NCI-H524 (cell line): ENCODE measurements at places on chromosomes 11 and 22.

DNA sequence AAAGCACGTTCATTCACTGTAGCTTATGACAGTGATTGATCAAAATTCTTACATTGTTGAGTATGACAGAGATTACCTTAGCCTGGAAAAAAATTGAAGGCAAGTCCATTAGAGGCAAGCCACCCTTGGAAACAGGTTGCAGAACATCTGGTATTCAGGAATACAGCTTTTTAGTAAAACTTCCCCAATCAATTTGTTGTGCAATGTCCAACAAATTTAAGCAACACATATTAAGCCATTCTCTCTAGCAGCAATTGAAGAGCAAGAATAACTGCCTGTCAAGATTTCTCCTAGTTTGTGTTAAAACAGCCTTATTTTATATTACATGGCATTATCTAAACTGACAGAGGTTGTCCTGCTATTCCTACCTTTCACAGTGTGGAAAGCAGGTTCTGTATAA, 37.0 kb downstream of the BCL2L13 start:
- no peak for DNase-seq

DNA sequence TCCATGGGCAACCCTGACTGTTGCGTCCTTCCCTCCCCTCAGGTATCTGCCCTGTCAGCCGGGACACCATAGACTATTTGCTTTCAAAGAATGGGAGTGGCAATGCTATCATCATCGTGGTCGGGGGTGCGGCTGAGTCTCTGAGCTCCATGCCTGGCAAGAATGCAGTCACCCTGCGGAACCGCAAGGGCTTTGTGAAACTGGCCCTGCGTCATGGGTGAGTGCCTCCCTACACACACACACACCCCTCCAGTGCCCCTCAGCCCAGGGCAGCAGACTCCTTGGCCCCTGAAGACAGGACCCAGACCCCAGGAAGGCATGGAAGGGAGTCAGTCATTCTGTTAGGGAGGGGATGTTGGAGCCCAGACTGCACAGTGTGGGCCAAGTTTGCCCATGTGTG, 17.9 kb upstream of the UVRAG start:
- no peak for DNase-seq

- peak; percentile 49 for DNase-seq
These were observed 94.4 kb downstream of the SCN3B start for GRCh38 chr11:123560006-123560405.

DNA sequence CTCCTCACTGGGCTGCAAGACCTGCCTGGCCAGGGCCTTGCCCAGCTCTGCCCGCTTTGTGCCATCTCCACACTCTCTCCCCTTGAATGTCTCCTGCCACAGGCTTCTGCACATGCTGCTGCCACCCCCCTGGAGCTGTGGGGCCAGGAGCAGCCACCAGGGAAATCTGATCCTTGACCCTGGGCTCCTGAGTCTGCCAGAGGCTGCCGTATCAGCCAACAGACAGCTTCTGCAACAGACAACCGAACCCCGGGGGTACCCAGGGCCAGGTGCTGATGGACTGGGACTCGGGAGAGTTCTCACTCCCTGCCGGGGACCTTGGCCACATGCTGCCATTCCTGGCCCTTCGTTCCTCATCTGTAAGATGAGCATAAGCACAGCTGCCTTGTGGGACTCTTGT, 3.3 kb upstream of the PPARA start:
- no peak for DNase-seq

DNA sequence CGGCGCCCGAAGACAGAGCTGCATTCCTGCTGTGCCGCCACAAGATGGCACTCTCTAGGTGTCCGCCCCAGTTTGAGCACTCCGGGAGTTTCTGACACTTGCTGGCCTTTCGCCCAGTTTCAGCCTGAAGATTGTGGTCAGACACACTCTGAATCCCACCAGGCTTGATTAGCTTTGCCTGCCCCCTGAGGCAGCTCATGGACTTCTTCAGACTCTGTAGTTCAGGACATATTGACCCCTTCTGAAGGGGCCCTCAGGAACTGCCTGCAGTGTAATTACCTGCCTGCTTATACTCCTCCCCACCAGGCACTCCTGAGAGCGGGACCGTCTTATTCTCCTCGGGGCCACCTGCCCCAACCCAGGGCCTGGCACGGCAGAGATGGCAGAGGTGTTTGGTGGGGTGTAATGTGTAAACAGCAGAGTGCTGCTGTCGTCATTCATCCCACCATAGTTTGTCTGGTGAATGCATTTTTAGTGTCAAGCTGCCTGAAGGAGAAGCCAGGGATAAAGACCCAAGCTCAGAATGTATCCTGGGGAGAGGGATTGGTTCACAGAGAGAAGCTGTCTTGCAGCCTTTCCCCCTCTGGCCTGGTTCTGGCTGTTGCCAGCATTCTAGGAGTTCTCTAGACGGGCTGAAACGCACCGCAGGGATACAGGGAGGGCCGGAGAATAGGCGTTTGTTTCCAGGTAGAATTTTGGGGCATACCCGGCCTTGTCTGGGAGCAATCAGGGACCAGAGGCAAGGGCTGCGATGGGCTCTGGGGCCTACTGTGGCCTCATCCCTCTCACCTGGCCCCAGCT, 46.4 kb downstream of the EIF3F start:
- DNase-seq, result peak; percentile 64

DNA sequence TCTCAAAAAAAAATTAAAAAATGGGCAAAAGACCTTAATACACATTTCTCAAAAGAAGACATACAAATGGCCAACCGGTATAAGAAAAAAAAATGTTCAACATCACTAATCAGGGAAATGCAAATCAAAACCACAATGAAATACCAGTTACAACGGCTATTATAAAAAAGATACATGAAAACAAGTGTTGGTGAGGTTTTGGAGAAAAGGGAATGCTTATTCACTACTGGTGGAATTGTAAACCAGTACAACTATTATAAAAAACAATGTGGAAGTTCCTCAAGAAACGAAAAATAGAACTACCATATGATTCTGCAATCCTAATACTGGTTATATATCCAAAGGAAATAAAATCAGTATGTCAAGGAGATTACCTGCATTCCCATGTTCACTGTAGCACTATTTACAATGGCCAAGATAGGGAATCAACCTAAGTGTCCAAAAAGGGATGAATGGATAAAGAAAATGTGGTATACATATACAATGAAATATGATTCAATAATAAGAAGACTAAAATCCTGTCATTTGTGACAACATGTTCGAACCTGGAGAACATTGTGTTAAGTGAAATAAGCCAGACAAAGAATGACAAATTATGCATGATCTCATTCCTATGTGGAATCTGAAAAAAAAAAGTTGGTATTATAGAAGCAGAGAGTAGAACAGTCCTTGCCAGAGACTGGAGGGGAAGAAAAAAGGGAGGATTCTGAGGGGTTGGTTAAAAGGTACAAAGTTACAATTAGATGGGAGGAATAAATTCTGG, 256.9 kb upstream of the PITPNB start:
- DNase-seq, result no peak

DNA sequence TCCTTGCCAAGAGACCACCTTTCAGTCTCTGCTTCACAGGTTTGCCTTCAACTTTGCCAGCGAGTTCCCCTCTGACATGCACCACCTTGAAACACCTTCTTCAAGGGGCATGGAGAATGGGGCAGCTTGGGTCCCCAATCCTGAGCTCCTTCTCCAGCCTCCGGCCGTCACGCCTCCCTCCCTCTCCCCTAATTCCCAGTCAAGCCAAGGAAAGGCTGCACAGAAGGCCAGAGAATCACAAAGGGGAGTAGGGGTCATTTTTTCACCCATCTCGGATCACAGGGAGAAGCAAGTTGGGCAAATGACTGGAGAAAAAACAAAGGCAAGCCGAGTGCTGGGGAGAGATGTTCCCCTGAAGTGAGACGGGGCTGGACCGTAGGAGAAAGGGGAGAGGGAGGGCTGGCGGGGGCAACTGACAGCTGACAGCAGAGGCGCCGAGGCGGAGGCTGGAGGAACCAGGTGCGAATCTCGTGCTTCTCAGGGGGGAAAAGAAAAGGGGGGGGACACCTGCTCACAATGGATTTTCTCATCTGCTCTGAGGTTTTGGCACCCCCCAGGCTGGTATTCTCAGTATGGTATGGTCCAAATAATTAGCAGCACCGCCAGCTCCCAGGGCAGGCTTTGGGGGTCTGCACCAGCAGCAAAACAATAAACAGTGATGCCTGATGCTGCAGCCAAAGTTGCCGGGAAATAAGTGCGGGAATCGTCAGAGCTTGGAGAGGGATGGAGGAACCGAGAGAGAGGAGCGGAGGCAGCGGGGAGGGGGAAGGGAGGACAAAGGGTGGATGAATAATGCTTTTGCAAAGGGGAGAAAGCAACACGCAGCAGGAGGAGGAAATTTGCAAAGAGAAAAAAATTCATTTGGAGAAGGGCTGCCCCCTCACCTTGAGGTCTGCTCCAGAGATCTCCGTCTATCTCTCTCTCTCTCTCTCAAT, 644 bp downstream of the YPEL4 start:
- DNase-seq, result no peak

GRCh38 chr11:123388640-123389039, 41.4 kb upstream of the GRAMD1B start:
- no peak for DNase-seq

- DNase-seq, result peak; percentile 37
These were observed 214.8 kb upstream of the SESN3 start for GRCh38 chr11:95445746-95446333.

DNA sequence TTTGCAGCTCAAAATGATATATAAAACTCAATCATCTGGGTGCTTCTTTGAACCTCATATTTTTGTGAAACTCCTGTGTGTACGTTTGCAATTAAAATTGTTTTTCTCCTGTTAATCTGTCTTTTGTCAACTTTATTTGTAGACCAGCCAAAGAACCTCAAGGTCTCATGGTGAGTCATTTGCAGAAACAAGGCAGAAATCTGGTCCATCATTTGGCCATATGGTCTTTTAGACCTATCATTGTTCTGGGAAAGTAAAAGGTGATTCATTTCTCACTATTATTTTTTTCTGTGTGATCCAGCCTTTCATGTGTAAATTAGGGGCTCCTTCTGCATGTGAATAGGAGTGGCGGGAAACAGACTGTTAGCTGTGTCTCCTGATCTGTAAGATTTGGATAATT, 399.1 kb upstream of the DDI1 start:
- DNase-seq, result no peak

GRCh38 chr11:79195209-79195608, 245.6 kb downstream of the TENM4 start:
- no peak for DNase-seq

- DNase-seq, result peak; percentile 56
These were observed 1635.2 kb downstream of the FAM181B start for GRCh38 chr11:81098471-81098870.

DNA sequence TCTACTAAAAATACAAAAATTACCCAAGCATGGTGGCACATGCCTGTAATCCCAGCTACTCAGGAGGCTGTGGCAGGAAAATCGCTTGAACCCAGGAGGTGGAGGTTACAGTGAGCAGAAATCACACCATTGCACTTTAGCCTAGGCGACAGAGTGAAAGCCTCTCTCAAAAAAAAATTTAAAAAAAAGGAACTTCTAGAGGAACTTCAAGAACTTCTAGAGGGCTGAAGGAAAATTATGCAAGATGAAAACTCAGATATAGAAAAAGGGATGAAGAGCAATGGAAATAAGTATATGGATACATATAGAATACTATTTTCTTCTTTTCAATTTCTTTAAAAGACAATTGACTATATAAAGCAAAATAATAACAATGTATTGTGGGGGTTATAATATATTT, 51.2 kb upstream of the PRR5 start:
- no peak for DNase-seq

GRCh38 chr11:553988-554340, 6.6 kb downstream of the LMNTD2 start:
- no peak for DNase-seq

DNA sequence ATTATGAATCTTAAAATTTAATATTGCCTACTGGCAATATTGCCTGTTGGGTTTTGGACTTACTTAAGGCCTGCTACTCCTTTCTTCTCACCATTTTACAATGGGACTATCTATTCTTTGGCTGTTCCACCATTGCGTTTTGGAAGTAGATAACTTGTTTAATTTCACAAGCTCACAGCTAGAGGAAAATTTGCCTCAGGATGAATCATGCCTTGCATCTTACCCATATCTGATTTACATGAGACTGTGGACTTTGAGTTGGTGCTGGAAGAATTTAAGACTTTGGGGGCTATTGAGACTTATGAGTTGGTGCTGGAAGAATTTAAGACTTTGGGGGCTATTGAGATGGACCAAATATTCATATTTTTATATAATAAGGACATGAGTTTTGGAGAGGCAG, 662.6 kb downstream of the METTL15 start:
- DNase-seq, result no peak

- no peak for DNase-seq
These were observed 95.3 kb upstream of the RAG2 start for GRCh38 chr11:36693139-36693843.

DNA sequence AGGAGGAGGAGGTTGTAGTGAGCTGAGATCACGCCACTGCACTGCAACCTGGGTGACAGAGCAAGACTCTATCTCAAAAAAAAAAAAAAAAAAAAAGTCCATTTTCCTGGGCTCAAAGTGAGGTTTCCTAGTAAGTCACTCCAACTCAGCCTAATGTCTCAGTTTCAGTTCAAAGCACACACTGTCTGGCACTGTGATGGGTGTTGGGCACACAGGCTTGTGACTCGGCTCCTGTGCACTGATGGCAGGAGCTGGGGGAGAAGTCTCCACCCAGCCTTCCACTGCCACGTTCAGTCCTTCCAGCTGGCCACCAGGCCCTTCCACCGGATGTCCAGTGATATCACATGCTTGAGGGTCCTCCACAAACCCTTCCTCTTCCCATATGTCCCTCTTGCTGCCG, 186.0 kb downstream of the CEP164 start:
- DNase-seq, result no peak

DNA sequence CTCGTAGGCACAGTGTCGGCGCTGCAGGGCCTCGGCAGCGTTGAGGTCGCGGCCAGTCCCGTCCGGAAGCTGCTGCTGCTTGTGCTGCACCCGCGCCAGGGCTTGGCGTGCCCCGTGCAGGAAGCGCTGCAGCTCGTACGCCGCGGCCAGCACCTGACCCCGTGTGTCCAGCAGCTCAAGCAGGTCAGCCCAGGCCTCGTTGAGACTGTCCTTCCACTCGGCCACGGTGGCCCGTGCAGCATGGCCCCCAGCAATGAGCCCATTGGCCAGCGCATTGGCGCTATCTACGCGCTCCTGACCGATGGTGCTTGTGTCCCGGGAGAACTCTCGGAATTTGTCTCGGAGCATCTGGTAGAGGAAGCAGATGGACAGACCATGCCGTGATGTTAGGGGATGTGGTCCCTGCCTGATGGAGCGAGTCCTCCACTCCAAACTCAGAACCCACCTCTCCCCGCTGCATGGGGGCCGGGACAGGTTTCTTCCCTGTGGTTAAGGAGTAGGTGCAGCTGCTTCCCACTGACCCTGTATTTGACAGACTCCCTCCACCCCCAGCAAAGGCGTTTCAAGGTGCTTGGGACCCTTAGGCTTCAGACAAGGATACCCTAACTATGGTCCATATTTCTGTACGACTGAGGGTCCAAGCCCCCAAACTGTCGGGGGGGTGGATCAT, 13.8 kb upstream of the RBM4B start:
- no peak for DNase-seq

DNA sequence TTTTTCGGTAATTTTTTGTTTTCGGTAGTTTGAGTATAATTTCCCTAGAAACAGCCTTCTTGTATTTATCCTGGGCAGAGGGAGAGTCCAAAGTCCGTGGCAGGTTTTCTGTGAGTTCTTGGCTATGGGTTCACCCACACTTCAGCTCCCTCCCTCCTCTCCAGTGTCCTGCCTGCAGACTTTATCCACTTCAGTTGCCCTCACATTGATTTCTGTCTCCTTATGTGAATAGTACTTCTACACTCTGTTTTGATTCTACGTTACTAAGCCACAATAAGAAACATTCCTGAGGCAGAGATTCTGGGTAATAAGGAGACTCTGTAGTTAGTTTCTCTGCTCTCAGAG, 868.6 kb downstream of the METTL15 start:
- DNase-seq, result no peak
